Uterine smooth muscle cell (primary cell): ENCODE measurements at places on chromosomes 16 and 17. TPM values are rescaled to one million over a fixed set of nuclear protein-coding genes. Genes with fewer than 3 reads are reported as not detected.

The NACA2 gene
- total RNA-seq, result not detected in 2 replicates

The ACSM3 gene
- total RNA-seq, result 0.77 and 1.00 TPM in 2 replicates

The PLXDC1 gene
- total RNA-seq, result 0.11 TPM in 1 of 2 replicates, not detected in the other

The NAGS gene
- total RNA-seq, result 2.9 and 6.4 TPM in 2 replicates

The KIF18B gene
- 1.7 and 8.9 TPM in 2 replicates for total RNA-seq

The OR2C1 gene
- total RNA-seq, result 0.25 TPM in 1 of 2 replicates, not detected in the other

The METTL26 gene
- total RNA-seq, result 69.9 and 100 TPM in 2 replicates

The PPL gene
- total RNA-seq, result 0.44 and 0.75 TPM in 2 replicates

The TPSAB1 gene
- not detected in 2 replicates for total RNA-seq

The NGFR gene
- 0.11 and 0.12 TPM in 2 replicates for total RNA-seq

The CRYM gene
- 2.2 and 4.4 TPM in 2 replicates for total RNA-seq

The STAT5B gene
- 27.8 and 31.9 TPM in 2 replicates for total RNA-seq

The ENPP7 gene
- 0.12 TPM in 1 of 2 replicates, not detected in the other for total RNA-seq

The SYT17 gene
- under 0.01 and 0.12 TPM in 2 replicates for total RNA-seq

The CRYBA1 gene
- not detected in 2 replicates for total RNA-seq

The KRT24 gene
- total RNA-seq, result not detected in 2 replicates

The E4F1 gene
- 37.0 and 38.0 TPM in 2 replicates for total RNA-seq

The CD19 gene
- total RNA-seq, result not detected in 2 replicates

The CA7 gene
- total RNA-seq, result not detected in 2 replicates

The CCDC92B gene
- not detected in 2 replicates for total RNA-seq

The CDK12 gene
- total RNA-seq, result 27.5 and 29.7 TPM in 2 replicates

The KCNJ18 gene
- total RNA-seq, result not detected in 2 replicates

The CHST4 gene
- total RNA-seq, result not detected in 2 replicates

The FOXL1 gene
- 16.2 and 36.7 TPM in 2 replicates for total RNA-seq

The ZNF205 gene
- 20.5 and 24.1 TPM in 2 replicates for total RNA-seq

The TRAPPC1 gene
- 46.6 and 48.2 TPM in 2 replicates for total RNA-seq

The KRTAP9-8 gene
- not detected in 2 replicates for total RNA-seq

The SLFN12L gene
- total RNA-seq, result under 0.01 and 0.11 TPM in 2 replicates

The FOXC2 gene
- total RNA-seq, result 1.2 and 1.8 TPM in 2 replicates

The ZNF286A gene
- total RNA-seq, result 35.9 and 48.5 TPM in 2 replicates

The FKBP10 gene
- total RNA-seq, result 239 and 477 TPM in 2 replicates

The SLC38A8 gene
- not detected in 2 replicates for total RNA-seq

The CD79B gene
- 0.12 TPM in 1 of 2 replicates, not detected in the other for total RNA-seq

The CD300LB gene
- not detected in 2 replicates for total RNA-seq

The CDC27 gene
- total RNA-seq, result 93.9 and 161 TPM in 2 replicates

The GINS2 gene
- total RNA-seq, result 5.6 and 21.0 TPM in 2 replicates

The KCNJ12 gene
- total RNA-seq, result under 0.01 and 0.37 TPM in 2 replicates

The DCUN1D3 gene
- 35.4 and 43.9 TPM in 2 replicates for total RNA-seq

The GPR139 gene
- total RNA-seq, result not detected in 2 replicates

The LGALS9B gene
- not detected in 2 replicates for total RNA-seq

The ACSM2A gene
- total RNA-seq, result not detected in 2 replicates

The DDX5 gene
- total RNA-seq, result 386 and 428 TPM in 2 replicates

The OTOP3 gene
- total RNA-seq, result not detected in 2 replicates
